ENCODE measurements at places on chromosomes 7 and 10. TPM values are rescaled to one million over a fixed set of nuclear protein-coding genes. Genes with fewer than 3 reads are reported as not detected.

- no peak for DNase-seq
Observed at GRCh38 chr7:4052130-4052529, 630.0 kb upstream of the FOXK1 start.

- no peak for DNase-seq
Observed at GRCh38 chr7:29281782-29282541, 87.4 kb downstream of the CHN2 start.

DNA sequence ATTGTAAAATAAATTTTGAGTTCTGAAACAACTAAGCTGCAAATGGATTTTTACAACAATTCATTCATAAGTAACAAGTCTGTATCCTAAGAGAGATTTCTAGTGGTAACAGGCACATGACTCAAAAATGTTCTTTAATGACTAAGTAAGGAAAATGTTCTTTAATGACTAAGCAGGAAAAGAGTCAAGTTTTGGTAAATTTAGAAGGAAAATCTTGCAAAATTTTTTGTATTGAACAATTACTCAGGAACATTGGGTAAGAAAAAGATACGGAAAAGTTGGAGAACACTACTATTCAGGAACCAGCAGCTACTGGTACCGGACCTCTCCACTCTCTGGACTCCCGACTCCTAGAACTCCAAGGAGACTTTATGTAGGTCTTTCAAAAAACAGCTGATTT lies 33.5 kb downstream of the HYCC1 start:
- no peak for DNase-seq

DNA sequence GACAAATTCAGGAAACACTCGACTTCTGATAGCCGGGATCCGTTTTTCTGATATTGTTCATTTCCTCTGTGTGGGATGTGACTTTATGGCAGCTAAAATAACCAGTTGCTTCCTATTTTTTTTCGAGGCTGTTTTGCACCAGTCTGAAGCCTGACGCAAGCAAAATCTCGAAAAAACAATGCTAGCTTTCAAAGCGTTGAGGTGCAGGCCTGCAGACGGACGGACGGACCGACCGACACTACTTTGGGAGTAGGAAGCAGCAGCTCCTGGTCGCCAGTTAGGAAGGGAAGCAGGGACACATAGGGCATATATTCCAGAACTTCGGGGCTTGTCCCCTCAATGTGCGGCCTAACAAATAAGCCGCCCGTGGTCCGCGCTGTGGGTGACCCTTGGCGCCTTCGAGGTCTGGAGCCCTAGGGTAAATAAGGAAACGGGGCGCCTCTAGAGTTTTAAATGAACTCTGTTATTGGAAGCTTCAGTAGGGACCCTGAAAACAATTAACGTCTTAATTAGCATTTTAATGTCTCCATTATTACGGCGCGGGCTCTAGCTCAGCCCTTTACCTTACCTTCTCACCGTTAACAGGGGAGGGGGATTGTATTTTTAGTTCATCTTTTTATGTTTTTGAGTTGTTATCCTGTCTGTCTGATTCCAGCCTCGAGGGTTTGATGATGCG lies 1.3 kb downstream of the HHEX start:
- DNase-seq, result no peak

DNA sequence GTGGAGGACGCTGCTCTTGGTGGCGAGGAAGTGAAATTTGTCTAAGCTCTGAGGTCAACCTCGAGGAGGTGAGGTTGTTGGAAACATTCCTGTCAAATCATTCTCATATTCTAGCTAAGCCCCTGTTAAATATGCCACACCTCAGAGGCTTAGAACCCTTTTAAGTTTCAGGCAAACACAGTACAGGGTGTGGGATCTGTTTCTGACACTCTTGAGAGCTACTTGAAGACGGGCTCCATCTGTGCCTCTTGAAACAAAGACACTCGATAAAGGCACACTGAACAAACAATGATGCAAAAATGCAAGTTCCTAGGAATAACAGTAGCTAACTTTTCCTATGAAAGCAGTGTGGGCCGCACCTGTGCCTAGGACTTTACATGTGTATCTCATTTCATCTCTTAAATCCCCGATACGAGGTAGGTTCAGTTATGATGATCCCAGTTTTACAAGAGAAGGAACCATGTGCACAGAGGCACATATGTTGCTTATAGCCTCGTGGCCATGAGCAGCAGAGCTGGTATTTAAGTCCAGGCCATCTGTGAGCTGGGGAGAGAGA lies 299.2 kb downstream of the CCDC3 start:
- DNase-seq, result no peak

- DNase-seq, result no peak
Observed at GRCh38 chr7:110544194-110544593, 546.7 kb upstream of the LRRN3 start.

- no peak for DNase-seq
Observed at GRCh38 chr7:116173051-116174028, 37.0 kb upstream of the TES start.

Gene C7orf57
- total RNA-seq, result not detected

DNA sequence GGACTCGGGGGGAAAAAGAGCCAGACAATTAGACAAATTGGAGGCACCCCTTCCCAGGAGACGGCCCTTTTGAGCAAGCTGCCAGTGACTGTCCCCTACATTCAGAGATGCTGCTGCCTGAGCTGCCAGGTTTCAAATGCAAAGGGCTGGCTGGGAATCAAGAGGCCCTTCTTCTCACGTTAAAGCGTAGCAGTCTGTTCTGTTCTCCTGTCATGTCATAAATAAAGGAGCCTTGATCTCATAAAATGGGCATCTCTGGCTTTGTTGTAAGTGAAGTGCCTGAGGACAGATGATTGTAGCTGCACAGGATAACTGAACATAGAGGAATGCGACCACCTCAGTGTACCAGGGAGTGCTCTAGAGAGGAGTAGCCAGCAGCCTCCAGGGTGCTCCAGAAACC lies 917.9 kb downstream of the GRID1 start:
- no peak for DNase-seq

Gene EGR2
- total RNA-seq, result 39.0 TPM

GRCh38 chr10:117740691-117741222 lies 198.2 kb downstream of the EMX2 start:
- no peak for DNase-seq

DNA sequence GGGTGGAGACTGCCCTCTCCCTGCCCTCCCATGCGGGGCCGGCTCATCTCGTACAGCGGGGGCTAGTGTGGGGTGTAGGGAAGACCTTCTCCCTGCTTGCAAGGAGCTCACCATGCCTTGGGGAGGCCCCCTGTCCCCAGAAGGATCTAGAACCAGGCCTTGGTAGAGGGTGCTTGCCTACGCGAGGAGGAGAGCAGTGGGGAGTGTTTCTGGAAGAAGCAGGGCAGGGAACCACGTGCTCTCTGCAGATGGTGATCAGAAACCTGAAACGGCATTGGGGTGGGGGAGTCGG lies 2.7 kb downstream of the MAFK start:
- no peak for DNase-seq

Gene SYT15
- total RNA-seq, result 2.3 TPM

GRCh38 chr10:80407812-80408241 lies 524 bp upstream of the PRXL2A start:
- no peak for DNase-seq

DNA sequence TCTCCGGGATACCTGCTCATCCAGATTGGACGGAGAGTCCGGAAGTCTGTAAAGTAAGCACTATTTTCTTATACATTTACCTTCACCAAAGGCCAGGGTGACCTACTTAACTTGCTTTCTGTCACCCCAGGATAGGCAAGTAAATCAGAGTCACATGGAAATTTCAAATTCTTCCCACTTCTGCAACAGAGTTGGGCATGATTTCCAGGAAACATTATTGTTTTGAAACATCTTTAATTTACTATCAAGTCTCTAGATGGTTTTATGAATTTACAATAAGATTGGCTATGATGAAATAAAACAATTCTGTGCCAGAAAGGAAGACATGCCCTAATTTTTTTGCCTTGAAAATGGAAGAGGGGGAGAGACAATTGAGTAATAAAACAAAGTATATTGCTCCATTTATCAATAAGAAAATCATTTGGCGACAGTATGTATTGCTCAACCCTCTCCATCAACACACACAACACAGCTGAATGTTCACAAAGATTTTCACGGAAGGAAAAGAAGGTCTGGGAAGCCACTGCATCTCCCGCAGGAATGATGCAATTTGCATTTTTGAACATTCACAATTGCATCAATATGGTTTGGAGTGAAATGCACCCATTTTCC lies 702.8 kb downstream of the PARD3 start:
- no peak for DNase-seq

DNA sequence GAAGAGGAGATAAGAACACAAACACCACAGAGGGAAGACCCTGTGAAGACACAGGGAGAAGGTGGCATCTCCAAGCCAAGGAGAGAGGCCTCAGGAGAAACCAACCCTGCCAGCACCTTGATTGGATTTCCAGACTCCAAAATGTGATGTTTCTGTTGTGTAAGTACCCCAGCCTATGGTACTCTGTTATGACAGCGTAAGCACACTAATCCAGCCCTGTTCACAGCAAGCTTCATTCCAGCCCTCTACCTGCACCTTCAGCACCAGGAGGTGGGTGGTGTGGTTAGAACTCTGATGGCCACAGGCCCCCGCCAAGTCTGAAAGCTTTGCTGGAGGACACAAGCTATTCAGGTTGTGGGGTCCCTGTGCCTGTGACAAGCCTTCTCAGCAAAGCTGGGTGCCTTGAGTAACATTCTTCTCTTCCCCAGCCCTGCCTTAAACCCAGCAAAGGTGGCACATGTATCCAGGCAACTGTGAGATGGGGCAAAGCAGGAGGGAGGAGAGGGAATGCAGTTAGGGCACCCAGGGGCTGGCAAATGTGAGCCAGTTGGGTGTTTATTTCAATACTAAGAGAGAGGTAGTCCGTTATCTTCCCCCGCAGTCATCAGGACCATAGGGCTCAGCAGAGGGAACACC lies 4.5 kb downstream of the VSTM4 start:
- no peak for DNase-seq

DNA sequence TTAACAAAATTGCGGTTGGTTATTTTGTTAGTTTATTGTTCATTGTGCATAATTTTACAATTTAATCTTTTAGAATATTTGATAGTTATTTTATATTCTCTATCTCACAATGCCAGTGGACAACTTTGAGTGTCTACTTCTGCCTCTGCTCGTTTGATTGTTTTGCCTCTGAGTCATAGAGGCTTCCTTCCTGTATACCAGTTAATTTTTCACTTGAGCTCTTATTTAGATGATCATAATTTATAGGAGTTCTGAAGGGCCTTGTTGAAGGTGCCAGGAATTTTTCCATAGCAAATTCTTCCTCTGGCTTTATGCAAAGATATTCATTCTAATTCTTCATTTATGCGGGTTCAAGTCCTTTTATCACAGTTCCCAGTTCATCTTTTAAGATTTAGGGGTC lies 5.2 kb upstream of the MALRD1 start:
- DNase-seq, result no peak

GRCh38 chr7:1174881-1175596 lies 15.0 kb upstream of the ZFAND2A start:
- no peak for DNase-seq

DNA sequence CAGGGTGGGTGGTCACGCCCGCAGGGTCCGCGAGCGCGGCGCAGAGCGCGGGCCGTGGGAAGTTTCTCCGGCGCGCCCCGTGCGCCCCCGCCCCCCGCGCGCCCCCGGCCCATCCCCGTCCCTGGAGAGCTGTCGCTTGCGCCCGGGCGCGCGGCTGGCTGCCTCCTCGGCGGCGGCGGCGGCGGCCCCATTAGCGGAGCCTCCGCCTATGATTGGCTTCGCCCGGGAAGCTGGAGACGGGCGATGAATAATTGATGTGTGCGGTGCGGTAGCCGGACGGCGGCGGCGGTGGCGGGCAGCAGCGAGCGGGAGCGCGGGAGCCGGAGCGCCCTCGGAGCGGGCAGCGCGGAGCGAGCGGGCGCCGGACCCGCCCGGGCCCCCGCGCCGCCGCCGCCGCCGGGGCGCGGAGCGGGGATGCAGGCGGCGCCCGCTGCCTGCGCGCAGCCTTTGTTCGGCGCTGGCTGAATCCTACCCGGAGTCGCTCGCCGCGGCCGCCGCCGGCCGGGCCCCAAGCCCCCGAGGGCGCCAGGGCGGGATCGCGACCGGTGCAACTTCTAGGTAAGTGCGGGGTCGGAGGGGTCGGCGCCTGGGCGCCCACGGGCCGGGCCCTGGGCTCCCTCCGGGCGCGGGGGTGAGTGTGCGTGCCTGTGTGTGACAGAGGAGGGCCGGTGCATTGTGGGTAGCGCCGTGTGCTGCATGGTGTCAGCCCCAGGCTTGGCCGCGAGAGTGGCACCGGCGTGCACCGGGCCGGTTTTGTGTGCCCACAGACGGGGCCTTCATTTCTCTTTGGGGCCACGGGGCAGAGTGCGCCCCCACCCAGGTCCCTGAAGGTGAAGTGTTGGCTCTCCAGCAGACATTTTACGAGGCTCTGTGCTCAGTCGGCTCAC lies 103.8 kb upstream of the PPIF start:
- DNase-seq, result no peak

DNA sequence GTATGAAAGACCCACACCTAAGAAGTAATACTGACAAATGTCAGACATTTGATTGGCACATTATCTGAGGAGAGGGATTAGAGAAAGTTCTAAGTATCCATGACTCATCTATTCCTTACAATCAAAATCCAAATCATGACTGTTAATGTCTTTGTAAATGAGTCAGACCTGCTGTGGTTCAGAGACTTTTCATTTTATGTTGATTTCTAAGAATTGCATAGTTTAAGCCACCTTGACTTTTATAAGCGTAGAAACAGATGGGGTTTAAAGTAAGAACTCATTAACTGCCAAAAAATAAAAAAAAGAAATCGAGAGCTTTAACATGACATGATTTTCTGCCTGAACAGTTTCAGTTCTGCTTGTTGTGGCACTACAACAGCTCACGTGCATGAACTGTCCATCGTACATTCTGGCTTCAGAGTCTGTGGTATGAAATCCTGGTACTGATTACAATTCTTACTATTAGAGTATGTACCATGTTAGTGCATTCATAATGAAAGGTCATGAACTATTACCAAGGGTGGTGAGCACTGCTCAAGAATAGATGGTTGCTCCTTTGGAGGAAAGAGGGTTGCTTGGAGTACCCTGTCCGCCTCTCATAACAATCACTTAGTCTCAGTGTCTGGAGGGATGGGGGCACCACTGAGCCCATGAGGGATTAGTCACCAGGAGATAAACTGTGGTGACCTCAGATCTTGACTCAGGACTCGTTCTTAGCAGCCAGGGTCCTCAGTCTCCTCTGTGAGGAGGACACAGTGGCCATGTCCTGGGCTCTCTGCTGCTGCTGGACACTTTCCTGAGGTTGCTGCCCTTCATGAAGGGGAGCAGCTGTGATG lies 42.2 kb downstream of the ACSM6 start:
- DNase-seq, result no peak

Gene PNLIPRP1
- total RNA-seq, result not detected

Gene TMEM273
- total RNA-seq, result 1.3 TPM

GRCh38 chr7:22587322-22587721 lies 87.3 kb upstream of the STEAP1B start:
- DNase-seq, result no peak

Gene STEAP1
- total RNA-seq, result 1.7 TPM

DNA sequence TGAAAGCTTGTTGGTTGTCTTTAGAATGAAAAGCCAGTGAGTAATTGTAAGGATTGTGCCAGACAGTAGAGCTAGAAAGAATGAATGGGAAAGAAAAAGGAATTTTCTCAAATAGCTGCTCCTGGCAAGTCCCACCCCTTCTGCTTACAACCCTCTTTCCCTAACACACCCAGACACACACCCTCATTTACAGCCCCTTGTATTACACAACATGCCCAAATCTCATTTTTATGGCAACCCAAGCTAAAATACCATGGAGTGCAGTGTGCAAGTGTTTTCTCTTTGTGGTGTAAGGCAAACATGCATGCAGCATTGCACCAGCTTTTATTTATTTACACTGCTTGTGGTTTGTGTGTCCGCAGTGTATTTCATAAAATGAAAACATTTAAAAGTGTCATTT lies 1.5 kb downstream of the PRKAR2B start:
- DNase-seq, result no peak

Gene DLG5
- total RNA-seq, result 118 TPM

Gene TMEM176B
- 3.3 TPM for total RNA-seq

Gene ZNF804B
- total RNA-seq, result not detected

Data from suprapubic skin (tissue), 4 donors.